Activated CD8-positive, alpha-beta memory T cell treated with anti-CD3 and anti-CD28 coated beads for 1 hour (primary cell): ENCODE measurements at places on chromosomes 6 and 20.

GRCh38 chr6:2793534-2794151 is 28.4 kb downstream of the WRNIP1 start:
- no peak for DNase-seq

- no peak for DNase-seq
Observed at GRCh38 chr6:163776196-163776905, 361.8 kb downstream of the QKI start.

DNA sequence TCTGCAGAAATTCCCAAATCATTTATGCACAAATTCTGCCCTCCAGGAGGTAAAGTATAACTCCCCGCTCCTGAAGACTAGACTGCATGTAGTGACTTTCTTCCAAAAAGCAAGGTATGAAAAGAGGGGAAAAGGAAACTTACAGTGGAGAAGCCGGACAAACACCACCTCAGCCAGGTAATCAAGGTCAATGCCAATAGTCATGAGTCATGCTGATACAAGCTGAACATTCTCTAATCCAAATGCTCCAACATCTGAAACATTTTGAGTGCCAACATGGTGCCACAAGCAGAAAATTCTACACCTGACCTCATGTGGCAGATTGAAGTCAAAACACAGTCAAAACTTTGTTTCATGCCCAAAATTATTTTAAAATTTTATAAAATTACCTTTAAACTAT is 165.6 kb downstream of the FOXA2 start:
- no peak for DNase-seq

GRCh38 chr6:17001188-17001587 is 100.7 kb upstream of the STMND1 start:
- no peak for DNase-seq

DNA sequence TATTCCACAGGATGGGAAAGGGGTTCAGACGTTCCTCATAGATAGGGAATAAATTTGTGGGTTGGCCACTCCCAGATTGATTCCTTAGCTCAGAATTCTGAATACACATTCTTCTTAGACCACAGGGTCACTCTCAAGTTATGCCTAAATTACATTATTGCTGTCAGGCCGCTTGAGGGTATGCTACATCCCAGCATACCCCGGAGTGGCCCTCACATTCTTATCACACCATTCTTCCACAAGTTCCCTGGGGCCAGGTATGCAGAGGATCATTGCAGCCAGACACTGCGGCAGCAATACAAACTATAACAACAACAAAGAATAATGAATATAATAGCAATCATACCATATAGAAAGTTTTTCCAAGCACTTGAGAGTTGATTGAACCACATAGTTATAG is 237.9 kb upstream of the SOX4 start:
- DNase-seq = no peak

GRCh38 chr20:10939331-10939941 is 265.6 kb upstream of the JAG1 start:
- no peak for DNase-seq

DNA sequence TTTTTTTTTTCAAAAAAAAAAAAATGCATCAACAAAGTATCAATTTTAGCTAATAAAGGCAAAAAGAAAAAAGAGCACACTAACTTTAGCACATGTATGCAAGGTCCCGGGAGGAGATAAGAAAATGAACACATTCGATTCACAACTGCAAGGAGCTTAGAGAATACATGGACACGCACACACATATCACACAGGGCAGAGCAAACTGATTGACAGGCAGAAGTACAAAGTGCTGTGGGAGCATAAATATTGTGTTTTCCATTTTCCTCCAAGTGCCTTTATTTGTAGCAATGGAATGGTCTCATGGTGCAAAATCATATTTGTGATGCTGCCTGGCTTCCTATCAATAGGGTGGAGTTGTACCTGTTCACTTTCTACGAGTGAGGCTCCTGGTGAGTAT is 63.8 kb downstream of the SGK1 start:
- DNase-seq = no peak

DNA sequence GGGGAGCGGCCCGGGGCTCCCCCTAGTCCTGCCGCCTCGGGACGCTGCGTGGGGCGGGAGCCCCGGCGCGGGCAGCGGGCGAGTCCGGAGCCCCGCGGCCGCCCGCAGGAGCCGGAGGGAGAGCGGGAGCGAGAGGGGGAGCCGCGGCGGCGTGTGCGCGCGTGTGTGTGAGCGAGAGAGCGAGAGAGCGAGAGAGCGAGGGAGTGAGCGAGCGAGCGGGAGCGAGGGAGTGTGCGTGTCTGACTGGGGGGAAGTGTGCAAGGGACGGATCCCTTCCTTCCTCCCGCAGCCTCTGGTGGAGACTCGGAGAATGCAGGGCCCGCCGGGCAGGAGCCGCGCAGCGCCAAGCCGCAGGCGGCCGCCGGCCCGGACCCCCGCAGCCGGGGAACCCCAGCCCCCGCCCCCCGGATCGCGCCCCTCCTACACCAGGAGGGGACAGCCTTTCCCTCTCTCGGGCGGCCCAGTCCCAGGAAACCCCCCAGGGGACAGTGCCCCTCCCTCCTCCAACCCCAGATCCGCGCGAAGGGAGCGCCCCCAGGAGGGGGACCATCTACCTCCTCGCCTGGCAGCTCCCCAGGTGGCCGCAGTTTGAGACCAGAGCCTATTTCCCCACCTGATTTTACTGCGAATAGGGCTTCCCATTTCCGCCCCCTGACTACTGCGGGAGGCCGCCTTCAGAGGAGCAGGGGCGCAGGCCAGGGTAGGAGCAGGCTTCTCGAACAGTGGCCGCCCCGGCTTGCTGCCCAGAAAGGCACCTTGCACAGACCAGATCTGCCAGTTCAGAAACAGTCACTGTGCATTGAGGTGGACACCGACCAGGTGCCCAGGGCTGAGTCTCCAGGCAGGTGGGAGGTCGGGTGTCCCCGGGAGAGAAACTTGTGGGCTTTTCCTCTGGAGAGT is at the start of gene CDH22:
CDH22 (minus strand) TSS at position 241 of the 900 bp plus-strand sequence. CDS start 57,204 bp downstream, outside the sequence.
- peak; percentile 16 for DNase-seq

GRCh38 chr6:145370559-145370958 is 364.8 kb downstream of the EPM2A start:
- no peak for DNase-seq

- DNase-seq = no peak
Observed at GRCh38 chr20:58571693-58572427, 56.7 kb upstream of the APCDD1L start.

DNA sequence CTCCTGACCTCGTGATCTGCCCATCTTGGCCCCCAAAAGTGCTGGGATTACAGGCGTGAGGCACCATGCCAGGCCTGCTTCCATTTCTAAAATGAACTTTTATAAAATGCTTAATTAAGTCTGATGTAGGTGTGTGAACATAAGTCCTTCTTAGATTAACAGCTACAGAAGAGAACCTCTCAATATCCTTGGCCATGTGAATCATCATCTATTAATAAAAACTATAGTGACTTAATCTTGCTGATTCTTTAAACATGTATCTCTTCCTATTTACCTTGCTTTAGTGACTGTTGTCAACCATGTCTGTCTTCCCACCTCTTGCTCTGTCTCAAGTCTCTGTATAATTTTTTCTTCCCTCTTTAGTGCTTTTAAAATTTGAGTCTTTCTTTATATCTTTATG is 127.1 kb downstream of the JARID2 start:
- no peak for DNase-seq

- DNase-seq = no peak
Observed at GRCh38 chr6:145529582-145529981, 205.7 kb downstream of the EPM2A start.

GRCh38 chr6:35057449-35058357 is 83.4 kb downstream of the TCP11 start:
- DNase-seq = no peak

DNA sequence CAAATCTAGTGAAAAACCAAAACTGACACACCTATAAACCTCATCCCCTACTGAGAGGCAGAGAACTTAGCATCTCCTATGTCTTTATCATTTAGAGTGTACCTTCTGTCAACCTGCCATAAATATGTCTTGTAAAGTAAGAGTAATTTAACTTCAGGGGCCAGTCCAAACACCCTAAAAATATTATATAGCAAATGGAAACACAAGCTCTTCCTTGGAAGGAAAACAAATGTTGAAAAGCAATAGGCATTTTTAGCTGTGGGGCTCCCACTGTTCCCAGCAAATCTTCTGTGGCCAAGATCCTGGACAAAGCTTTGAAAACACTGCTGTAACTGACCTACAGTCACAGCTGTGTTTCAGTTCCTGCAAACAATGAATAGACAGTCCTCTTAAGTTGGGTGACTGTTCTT is 140.0 kb upstream of the RNF217 start:
- no peak for DNase-seq

DNA sequence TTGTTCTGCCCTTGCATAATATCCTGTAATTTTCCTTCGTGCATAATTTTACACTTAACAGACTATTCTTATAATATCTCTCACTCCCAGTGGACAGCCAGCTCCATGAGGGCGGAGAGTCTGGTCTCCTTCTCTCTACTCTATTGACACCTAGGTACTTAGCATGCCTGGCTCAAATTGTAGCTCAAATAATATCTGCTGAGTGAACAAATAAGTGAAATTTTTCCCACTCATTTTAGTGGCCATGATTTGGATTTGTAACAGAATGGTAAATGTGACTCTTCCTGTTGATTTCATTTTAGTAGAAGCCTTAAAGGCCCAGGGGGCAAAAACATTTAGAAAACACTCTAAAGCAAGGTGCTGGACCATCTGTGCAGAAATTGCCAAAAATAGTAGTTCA is 7.8 kb upstream of the DOK5 start:
- no peak for DNase-seq

GRCh38 chr20:3276680-3277015 is 37.7 kb upstream of the SLC4A11 start:
- DNase-seq = no peak

GRCh38 chr6:16398587-16398986 is 160.2 kb downstream of the GMPR start:
- no peak for DNase-seq

DNA sequence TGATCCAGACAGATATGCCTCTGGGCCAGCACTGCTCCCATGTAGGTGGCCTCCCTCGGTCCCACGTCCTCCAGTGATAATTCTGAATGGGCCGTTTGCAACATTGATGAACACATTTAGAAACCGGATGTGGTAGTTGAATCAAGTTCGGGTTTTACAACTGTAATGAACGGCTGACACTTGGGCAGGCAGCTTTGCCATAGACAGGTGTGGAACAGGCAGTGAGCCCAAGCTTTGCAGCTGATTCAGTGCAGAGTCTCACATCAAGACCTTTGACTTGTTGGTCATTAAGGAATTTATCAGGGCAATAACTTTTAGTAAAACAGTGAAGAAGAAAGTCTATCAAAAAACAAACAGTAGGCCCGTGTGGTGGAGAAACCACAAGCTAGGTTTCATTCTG is 466.6 kb upstream of the AGPAT4 start:
- no peak for DNase-seq

DNA sequence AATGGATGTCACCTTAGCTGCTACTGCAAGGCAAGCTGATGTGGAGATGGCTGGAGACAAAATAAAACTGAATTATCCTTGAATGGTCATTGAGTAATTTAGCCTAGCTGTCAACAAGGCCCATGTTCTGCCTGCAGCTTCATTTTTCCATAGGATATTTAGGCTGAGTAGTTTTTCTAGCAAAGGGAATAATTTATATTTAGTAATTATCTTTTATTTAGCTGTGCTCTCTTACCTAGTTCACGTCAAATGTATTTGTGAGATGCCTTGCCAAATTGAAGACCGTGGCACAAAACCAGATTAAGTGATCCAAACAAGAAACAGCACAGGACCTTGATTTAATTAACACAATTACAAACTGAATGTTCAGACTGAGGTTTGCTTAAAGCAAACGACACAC is 77.4 kb upstream of the CEP162 start:
- DNase-seq = no peak

- DNase-seq = no peak
Observed at GRCh38 chr6:116205281-116205680, 48.6 kb downstream of the TSPYL4 start.

GRCh38 chr20:60211618-60212463 is 253.6 kb downstream of the CDH26 start:
- no peak for DNase-seq

DNA sequence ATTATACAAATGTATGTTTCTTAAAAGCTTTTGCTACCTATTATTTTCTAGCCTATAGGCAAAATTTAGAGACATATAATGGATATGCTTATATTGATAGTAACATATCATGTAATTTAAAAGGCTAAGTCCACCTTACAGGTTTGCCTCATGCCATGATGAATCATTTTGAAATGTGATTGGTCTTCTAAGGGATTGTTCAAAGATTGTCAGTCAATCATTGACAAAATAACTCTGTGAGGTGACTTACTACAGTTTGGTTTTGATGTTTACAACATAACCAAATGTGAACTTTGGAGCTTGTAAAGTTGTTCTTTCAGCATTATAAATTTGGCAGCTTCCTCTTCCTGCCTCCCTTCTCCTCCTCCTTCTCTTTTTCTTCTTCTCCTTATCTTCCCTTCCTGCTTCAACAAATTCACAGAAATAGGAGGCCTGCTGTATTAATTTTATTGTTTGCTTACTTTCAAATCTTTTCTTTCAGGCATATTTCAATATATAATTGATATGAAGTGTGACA is 39.7 kb upstream of the ZFP64 start:
- no peak for DNase-seq
